ENCODE measurements at places on chromosomes 6 and 20. TPM values are rescaled to one million over a fixed set of nuclear protein-coding genes. Genes with fewer than 3 reads are reported as not detected.

ID4 gene
- total RNA-seq: 9.9 TPM

KIAA1586 gene
- total RNA-seq: 4.1 TPM

VAPB gene
- total RNA-seq: 12.9 TPM

CYP21A2 gene
- total RNA-seq: 0.25 TPM

C20orf144 gene
- not detected for total RNA-seq

MCCD1 gene
- total RNA-seq: not detected

KHDC1L gene
- total RNA-seq: 0.33 TPM
